ENCODE measurements at places on chromosomes 7 and 10.

DNA sequence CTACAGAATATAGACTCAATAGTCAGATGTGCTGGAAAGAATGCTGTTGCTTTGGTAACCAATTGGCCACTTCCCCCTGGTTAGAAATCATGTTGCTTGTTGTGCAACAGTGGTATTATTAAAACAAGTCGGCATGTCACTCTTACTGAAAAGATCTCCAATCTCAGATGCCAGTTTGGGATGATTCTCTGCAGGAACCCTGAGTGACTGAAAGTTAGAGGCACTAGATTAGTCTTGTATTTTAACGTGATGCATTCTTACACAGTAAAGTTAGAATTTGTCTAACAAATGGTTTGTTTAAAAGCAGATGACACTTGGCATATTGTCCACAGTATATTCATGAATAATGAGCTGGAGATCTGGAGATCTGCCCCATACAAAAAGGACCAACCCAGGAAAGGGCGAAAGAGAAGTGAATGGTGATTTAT is 287.6 kb downstream of the TWIST1 start:
- no peak for DNase-seq

- DNase-seq: no peak
Observed at GRCh38 chr10:120161111-120161510, 268.6 kb downstream of the SEC23IP start.

DNA sequence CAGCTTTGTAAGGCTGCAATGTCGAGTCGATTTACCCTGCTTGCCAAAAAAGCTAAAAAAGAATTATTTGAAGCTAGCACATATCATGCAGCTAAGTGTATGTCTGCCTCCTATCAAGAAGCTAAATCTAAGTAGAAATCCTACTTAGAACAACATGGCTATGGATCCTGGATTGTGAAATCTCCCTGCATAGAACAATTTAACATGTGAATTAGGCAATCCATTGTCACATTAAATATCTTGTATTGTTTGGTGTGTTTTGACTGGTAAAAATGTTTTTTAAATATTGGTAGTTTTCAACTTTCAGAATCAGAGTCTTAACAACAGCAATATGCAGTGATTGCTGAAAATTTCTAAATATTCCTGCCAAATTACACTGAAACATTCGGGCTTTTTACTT is 73.3 kb downstream of the SKIDA1 start:
- no peak for DNase-seq

- DNase-seq: no peak
Observed at GRCh38 chr7:84704380-84704779, 482.5 kb downstream of the SEMA3D start.

DNA sequence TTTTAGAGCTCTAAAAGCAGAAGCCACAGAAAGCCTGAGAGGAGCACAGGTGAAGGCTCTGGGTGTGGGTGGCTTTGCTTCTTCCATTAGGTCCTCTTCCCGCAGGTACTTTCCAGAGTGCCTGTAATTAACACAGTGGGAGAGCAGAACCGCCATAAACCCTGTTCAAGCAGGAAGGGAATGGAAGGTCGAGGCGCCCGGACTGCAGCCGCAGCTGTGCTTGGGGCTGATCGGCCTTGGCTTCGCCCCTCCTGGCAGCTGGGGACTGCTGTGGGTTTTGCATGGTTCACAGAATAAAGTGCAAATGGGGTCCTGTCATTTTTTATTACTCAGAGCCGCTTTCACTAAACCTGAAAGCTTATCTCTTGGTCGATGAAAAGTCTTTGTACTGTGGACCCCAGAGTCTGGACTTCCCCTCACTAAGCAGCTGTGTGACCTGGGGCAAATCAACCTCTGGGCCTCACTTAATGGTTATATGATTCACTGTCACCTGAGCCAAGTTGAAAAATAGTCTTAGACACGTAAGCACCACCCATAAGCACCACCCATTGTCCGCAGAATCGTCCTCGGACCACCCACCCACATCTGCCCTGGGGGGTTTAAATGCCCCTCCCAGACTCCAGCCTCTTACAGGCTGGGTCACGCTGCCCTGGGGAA is 100.9 kb downstream of the XRCC2 start:
- no peak for DNase-seq

DNA sequence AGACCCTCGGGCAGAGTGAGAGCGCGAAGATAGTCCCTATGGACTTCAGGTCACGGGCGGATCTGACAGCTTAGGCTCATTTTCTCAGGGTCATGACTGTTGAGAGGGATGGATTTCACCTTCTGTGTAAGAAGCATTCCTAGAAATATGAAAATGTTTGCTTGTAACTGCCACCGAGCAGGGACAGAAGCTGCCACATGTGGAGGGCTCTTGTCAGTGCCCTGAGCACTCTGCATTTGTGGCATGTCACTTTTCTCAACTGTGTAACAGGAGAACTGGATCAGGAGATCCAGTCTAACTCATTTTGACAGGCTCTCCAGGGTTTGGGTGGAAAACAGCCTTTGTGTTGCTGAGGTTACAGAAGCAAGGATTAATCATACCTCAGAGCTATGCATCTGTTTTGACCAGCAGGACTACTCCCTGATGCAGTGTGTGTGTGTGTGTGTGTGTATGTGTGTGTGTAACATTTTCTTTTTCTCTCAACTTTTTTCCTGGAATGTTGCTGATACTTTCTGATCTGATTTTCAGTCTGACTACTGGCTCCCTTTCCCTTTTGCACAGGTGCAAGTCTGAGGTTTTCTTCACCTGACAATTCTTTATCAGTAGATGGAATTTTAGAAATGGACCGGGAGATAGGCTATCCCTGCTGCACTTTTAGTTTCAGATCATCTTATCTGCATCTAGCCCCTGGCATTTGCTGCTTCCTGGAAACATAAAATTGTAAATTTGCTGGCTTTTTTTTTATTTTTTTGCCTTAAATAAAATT is 183.3 kb downstream of the STK31 start:
- DNase-seq: no peak

GRCh38 chr7:11332865-11333228 is 359.2 kb downstream of the PHF14 start:
- no peak for DNase-seq

- no peak for DNase-seq
Observed at GRCh38 chr7:117384688-117385362, 42.5 kb downstream of the ASZ1 start.

GRCh38 chr10:111277661-111278060 is 200.8 kb downstream of the ADRA2A start:
- no peak for DNase-seq

DNA sequence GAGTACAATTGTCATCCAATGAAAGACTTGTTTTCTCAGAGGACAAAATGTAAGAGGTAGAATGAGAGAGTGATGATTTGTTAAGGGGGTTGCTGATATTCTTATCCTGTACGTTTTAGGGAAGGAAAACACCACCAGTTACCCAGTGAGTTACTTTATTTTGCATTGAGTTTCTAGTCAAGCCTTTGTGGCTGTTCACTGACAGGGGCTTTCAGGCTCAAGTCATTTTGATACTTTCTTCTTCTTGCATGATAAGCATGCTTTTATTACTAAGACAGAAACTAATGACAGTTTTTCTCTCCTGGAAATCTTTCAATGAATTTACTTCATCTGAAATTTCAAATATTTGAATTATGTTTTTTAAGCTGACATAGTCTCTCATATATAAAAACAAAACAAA is 710.2 kb upstream of the POM121L12 start:
- no peak for DNase-seq

GRCh38 chr10:133239990-133240389 is 2.3 kb downstream of the VENTX start:
- no peak for DNase-seq

GRCh38 chr7:96497567-96497966 is 175.7 kb upstream of the SLC25A13 start:
- DNase-seq: no peak

- no peak for DNase-seq
Observed at GRCh38 chr7:132876576-132876975, 205.3 kb downstream of the CHCHD3 start.

- no peak for DNase-seq
Observed at GRCh38 chr10:49568235-49568634, 29.3 kb upstream of the ERCC6 start.

Measured in T-helper 9 cell (primary cell).